ENCODE measurements at places on chromosomes 16 and 17.

DNA sequence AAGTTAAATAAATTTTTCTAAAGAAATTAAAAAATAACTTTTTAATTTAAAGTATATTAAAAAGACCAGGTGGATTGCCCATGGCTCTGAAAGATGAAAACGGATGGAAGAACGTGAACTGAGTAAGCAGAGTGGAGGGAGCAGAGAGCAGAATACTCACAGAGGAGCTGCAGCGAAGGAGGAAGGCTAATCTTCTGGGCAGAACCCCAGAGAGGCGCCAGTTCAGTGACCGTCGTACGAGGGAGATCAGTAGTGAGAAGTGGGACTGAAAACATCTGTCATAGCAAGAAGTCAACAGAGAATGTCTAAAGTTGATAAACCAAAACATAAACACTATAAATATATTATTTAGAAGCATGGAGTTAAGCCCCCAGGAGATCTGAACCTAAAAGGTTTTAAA lies 34.9 kb downstream of the UBE2G1 start:
- DNase-seq: no peak

- no peak for DNase-seq
Observed at GRCh38 chr17:2137342-2138098, 82.6 kb downstream of the HIC1 start.

DNA sequence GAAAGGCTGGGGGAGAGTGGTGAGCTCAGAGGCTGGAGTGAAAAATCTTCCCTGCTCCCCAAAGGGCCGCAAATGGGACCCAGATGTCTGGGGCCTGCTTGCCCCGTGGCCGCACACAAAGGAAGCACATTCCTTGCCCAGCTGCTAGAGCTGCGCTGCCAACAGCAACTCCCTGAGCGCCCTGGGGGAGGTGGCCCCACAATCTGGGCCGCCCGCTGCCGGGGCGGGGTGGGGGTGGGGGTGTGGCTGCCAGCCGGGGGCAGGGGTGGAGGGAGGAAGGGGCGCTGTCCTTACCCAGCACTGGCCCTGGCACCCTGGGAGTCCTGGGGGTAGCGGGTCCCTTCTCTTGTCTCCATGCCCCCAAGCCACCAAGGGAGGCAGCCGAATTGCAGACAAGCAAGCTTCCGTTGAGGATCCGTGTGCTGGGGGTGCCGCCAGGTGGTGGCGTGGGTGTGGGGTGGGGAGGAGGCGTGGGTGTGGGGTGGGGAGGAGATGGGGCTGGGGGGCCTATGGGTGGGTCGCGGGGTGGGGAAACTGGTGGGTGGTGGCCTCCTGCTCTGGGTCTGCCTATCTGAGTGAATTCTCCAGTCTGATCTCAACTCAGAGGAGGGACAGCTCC lies 48.4 kb upstream of the PABPN1L start:
- no peak for DNase-seq

- DNase-seq: no peak
Observed at GRCh38 chr17:66098040-66098439, 93.9 kb downstream of the CEP112 start.

GRCh38 chr16:4496305-4496704 lies 20.1 kb downstream of the HMOX2 start:
- DNase-seq: no peak

DNA sequence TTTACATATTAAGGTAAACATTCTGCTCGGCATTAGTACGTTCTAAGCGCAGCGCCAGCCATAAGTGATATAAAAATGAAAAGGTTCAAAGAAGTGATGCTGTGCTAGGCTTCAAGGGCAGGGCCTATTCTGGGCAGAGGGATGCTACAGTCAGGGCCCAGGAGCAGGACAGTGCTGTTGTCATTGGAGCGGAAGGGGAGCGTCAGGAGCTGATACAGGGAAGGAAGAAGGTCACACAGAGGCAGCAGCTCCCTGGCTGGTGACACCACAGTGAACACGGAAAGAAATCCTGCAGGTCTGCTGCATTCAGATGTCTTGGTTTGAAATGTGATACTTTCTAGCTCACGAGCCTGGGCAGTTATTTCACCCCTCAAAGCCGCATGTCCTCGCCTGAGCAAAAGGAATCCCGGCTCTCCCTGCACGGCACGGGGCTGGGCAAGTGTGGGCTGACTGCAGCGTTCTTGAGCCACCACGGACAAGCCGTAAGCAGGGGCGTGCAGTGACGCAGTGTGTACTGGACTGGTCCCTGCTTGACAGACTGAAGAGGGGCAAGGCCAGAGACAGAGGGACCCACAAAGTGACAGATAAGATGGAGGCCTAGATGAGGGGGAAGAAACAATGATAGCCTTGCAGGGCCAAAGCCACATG lies 41.1 kb downstream of the ZCCHC14 start:
- DNase-seq: no peak

DNA sequence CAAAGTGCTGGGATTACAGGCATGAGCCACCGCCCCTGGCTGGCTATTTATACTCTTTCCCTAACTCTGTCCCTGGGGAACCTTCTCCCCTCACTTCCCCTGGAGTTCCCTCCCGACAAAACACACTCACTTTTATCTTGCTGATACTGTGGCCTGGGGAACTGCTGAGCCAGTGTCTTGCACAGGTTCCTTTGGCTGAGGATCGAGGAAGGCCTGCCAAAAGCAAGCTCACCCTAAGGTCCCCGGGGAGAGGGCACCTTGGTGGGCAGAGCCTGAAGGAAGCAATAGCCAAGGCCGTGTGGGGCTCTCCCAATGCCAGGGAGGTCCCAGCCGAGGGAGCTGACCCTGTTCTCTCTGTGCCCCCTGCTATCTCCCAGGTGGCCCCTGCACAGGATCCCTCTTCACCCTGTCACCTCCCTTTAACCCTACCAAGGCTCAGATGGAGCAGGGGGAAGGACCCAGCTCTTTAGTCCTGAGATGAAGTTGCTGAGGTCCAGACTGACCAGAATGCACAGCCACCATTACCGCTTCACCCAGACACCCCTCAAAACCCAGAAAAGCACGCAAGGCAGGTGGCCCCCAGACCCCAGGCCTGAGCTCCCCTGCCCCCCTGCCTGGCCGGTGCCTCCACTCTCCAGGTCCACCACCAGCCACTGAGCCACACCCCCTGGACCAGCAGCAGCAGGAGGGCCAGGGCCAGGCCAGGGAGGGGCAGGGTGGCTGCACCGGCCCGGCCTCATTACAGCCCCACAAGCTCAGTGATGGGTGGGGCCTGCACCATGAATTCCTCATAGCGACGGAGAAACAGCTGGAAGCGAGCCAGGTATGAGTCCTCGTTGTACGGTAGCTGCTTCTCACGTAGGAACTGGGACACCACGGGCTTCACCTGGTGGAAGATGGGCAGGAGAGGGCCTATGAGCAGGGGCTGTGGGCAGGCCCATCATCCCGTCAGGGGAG lies 5.1 kb upstream of the FDXR start:
- DNase-seq: no peak

- no peak for DNase-seq
Observed at GRCh38 chr16:51163894-51164566, 13.0 kb upstream of the SALL1 start.

DNA sequence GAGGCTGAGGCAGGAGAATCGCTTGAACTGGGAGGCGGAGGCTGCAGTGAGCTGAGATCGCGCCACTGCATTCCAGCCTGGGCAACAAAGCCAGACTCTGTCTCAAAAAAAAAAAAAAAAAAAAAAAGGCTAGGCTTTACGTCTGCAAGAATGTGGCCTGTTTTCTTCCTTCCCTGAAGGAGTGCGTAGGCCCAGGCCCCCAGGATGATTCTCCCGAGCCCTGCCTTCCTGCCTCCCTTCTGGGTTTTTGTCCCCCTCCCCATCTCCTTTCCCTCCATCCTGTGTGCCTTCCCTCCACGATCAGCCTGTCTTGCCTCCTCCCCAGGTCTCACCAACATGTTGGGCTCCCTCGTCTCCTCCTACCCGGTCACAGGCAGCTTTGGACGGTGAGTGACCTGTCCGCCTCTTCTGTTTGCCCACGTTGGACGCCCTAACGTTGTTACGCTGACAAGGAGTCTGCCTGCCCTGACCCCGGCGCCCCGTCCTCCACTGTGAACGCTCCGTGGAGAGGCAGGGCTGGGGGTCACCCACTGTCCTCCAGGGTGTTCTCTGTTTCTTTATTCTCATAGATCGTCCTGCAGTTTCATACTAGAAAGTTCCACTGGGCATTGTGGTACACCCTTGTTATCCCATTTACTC lies 15.7 kb upstream of the RNF213 start:
- DNase-seq: no peak

DNA sequence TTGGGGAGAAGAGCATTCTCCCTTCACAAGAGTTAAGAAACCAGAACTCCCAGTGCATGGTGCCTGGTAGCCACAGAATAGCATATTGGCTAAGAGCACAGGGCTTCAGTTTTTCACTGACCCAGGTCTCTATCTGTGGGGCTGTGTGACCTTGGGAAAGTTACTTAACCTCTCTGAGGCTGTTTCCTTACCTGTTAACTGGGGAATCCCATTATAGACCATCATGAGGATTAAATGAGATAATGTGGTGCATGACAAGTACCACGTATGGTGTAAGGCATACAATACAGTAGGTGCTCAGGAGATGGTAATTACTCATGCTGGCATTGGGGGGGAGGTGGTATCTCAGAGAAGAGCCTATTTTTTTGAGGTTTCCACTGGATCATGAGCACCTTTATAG lies 33.6 kb downstream of the BEAN1 start:
- no peak for DNase-seq

DNA sequence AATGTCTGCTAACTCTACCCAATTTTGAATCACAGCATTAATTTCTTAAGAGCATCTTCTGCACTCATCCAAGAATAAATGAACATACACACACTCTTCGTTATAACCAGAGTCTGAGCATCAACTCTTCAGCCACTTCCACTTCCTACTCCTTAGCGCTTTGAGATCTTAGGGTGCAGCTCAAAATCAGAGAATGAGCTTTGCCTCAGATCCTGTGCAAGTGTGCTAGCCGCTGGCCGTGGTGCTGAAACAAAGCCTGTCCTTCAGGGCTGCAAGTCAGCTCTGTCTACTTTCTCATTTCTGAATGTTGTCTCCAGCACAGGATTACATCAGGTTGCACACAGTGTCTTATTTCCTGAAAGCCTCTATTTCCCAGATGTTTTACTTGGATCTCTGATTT lies 165.4 kb downstream of the AIPL1 start:
- DNase-seq: peak; percentile 26

- DNase-seq: peak; percentile 42
Observed at GRCh38 chr17:78257810-78258322, 26.4 kb downstream of the TMEM235 start.

DNA sequence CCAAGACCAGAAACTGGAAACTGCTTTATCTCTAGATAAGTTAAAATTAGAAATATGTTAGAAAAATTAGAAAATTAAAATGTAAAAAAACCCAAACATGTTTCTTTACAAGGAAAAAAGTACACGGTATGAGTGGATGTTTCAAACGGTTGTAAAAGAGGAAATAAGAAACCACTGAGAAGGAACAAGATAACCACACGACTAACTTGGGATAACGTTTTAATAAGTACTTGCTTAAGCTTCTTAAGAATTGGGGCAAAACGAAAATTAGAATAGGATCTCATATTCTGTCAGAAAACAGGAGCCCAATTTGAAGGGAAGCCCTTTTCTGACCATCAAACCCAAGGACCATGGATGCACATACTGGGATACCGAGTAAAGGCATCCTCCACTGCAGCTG lies 31.0 kb downstream of the MBTPS1 start:
- no peak for DNase-seq

DNA sequence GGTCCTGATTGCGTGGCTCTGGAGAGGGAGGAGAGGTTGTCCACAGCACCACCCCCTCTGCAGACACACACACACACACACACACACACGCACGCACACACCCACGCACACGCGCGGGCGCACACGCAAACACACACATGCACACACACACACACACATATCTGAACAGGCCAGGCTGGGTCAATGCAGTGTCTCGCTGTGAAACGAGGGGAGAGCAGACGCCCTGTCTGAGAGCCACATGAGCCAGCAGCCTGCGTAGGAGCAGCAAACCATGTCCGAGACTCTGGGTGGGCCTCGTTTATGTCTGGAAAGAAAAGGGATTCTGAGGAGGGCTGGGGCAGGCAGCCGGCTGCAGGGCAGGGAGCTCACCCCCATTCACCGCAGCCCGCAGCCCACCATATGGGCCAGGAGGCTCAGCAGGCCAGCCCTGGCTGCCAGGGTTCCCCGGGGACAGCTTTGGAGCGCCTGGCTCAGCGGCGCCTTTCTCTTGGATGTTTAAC lies 93.3 kb upstream of the TNRC6C start:
- no peak for DNase-seq

- no peak for DNase-seq
Observed at GRCh38 chr17:50689956-50690886, 17.5 kb downstream of the ANKRD40 start.

Data from stimulated activated CD4-positive, alpha-beta T cell treated with anti-CD3 and anti-CD28 coated beads, Interleukin-2, amount 100 ng/mL, for 24 hours (primary cell).